Activated CD8-positive, alpha-beta memory T cell treated with anti-CD3 and anti-CD28 coated beads for 1 hour (primary cell): ENCODE measurements at places on chromosomes 12 and 14.

GRCh38 chr12:125143491-125143890 is 78.3 kb downstream of the AACS start:
- DNase-seq = no peak

DNA sequence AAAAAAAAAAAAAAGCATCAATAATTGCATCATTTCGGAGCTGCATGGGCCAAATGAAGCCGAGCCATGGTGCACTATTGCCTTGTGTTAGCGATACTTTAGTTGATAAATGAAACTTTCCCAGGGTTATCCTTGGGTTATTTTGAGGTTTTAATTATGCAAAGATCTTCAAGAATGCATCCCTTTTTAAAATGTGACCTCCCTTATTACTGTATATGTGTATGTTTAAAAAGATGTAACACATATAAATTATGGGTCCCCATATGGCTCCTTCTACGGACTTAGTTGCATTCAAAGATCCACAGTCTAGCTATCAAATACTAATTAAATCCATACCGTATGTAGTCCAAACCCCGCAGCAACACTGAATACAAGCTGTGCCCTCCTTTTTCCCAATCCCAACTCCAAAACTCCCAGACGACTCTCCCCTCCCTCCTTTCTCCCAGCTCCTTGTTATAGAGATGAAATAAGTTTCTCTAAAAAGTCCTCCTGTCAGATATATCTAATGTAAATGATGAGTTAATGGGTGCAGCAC is 129.3 kb upstream of the MAP1LC3B2 start:
- no peak for DNase-seq

- DNase-seq = no peak
Measured at GRCh38 chr14:67683842-67684241, 9.4 kb upstream of the VTI1B start.

DNA sequence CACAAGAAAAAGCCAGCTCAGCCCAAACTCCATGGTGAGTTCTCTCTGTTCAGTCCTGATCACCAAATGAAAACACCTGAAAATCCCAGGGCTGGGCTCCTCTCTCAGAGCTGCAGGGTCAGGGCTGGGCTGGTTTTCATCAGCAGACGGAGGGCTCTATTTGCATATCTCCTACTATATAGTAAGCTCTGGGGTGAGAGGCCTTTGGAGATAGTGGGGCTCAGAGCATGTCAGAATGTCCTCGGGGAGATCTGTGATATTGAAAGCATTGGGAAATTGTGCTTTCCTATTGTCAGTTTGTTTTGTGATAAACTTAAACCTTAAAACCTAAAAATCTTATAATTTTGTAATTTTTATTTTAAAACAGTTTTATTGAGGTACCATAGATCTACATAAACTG is 742.6 kb downstream of the TMEM121 start:
- no peak for DNase-seq

- DNase-seq = no peak
Measured at GRCh38 chr12:128801879-128802391, 21.8 kb downstream of the SLC15A4 start.

DNA sequence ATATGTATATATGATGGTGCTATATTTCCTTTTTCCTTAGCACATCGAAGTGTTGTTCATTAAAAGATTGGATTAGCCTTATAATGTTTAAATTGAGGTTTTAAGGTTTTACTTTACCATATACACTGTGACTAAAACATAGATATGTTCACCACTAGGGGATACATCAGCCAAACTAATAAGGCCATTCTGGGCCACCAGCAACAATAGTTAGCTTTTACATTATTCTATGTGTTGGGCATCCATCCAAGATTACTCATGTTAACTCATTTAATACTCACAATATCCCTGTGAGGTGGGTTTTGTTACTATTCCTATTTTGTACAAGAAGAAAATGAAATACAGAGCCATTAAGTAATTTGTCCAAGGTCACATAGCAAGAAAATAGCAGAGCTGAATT is 202.6 kb upstream of the AVPR1A start:
- DNase-seq = no peak

- no peak for DNase-seq
Measured at GRCh38 chr14:92563359-92563758, 49.8 kb downstream of the RIN3 start.

DNA sequence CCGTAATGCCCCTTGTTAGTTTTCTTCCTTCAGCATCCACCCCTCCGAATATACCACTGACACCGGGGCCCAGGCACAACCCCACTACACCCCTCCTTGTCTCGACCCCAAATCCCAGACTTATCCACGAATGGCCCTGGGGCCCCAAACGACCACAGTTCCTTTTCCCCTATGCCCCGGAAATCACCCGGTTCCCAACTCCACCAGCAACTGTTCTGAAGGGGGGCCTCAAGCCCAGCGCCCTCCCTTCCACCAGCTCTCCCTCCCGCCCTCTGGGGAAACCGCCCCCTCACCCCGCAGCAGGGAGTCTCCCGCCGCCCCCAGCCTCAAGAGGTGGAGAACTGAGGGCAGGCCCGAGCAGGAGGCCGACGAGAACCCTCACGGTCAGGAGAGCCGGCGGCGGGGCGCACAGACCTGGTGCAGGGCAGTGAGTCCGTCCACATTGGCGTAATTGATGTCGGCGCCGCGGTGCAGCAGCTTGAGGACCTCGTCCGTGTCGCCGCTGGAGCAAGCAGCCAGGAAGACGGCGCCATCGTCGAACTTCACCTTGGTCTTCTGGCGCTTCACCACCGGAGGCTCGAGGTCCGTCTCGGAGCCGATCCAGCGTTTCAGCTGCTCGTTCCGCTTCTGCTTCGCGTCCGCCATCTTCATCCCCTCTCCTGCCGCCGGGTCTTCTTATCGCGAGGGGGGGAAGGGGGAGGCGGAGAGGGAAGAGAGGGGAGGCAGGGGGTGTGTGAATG is 446 bp downstream of the PPP1R12A start:
- no peak for DNase-seq

GRCh38 chr12:113252494-113252893 is 31.2 kb downstream of the TPCN1 start:
- DNase-seq = no peak

DNA sequence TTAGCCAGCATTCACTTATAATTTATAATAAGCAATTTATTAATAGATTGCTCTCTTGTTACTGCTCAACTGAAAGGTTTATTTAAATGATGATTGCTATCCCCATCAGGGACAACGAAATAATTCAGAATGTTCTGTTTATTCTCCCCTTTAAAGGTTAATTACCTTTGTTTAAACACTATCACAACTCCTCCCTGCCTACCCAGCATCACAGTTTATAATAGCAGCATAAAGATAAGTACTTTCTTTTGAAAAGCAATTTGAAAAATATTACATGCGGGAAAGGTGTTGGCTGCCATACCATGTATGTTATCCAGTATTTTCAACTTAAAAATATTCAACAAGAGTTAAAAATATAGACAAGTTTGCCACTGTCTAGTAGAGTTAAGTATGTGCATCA is 30.6 kb downstream of the SCAF11 start:
- no peak for DNase-seq

GRCh38 chr14:74834692-74835392 is 41.1 kb downstream of the PROX2 start:
- no peak for DNase-seq

- no peak for DNase-seq
Measured at GRCh38 chr12:57262126-57262822, 11.3 kb upstream of the STAC3 start.

GRCh38 chr14:69313176-69313575 is 53.2 kb downstream of the GALNT16 start:
- no peak for DNase-seq

DNA sequence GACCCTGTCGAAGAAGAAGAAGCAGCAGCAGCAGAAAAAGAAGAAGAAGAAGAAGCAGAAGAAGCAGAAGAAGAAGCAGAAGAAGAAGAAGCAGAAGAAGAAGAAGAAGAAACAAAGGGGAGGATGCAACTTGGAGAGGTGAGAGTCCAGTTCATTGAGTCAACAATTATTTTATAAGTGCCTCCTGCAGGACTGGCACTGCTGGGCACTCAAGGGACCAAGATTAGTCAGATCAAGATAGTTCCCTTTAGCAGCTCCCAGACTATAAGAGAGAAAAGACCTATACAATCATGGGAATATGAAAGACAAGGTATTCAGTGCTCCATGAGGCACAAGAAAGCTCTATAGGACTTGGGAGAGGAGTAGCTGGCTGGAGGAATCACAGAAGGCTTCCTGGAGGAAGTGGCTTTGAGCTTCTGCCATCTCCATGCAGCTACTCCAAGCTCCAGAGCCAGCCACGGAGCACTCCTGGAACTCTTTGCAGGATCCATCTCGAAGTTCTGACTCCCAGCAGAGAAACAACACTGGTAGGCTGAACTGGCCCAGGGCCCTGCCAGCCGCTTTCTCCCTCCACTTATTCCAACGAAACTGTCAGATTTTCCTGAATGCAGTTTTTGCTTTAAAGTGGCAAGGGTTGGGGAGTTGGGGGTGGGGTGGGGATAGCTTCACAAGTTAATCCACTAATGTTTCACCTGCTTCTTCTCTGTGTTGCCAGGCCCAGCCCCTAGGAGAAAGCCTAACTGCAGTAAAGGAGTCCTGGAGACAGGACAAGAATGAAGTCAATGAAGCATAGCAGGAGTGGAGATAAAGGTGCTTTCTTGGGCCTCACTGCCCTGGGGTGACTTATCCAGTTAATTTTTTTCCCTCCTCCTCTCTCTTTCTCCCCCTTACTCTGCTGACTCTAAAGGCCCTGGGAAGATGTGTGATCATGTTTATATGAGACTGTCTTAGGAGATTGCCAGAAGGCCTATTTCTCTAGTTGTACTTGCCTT is 140.1 kb upstream of the PARP11 start:
- no peak for DNase-seq

DNA sequence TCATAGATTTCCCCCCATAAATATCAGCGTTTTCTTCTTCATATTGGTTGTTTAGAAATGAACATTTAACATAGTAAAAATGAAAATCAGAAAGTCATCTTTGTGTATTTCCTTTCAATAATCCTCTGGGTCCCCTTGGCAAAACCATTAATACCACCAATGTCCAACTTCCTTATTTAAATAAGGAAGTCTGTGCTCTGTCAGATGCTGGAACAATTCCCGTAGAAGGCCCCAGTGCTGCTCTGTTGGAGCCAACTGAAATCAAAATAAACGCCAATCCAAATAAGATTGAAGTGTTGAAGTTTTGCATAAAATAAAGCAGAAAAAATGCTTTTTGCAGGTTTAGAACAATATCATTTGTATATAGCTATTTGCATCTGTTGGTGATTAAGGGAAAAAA is 93.1 kb downstream of the PPM1H start:
- DNase-seq = no peak

GRCh38 chr12:122951979-122952892 is 14.0 kb downstream of the ABCB9 start:
- peak; percentile 46 for DNase-seq

GRCh38 chr12:118164798-118165486 is 29.0 kb downstream of the PEBP1 start:
- no peak for DNase-seq

DNA sequence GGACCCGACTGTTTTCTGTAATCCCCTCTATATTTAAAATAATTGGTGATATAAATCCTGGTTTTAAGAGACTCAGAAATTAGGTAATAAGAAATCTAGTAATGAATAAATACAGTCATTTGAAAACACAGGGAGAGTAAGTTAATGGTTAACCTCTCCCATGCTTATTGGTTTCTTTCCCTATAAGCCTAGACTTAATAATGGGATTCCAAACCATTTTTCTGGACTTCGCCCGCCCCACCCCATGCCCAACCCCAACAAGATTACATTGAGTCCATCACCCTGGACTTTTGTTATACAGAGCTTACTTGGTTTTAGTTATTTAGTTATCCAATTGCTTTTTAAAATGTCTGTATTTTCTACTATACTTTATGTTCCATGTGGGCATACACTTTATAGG is 98.7 kb downstream of the WIF1 start:
- no peak for DNase-seq

GRCh38 chr12:1763153-1763552 is 57.2 kb upstream of the LRTM2 start:
- no peak for DNase-seq

DNA sequence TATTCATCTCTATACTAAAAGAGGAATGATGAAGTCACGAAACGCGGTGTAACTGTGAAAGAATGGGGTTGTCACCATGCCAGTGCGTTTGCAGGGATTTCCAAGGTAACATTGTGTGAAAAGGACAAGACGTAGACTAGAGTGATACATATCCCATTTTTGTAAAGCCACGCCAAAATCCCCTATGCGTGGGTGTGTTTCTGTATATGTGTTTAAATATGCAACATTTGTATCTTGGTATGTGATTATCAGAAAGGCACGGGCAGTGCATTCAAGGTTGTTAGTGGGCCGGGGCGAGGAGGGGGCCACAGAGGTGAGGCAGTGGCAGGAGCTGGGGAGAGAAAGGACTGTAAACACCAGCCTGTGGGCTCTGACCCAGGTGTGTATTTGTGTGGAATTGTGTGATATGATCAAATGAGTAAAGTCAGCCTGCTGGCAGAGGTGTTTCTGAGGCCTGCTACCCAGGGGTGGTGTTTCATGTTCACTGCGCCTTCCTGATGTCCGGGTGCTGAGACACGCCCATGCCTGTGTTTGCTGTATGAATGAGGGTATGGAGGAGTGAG is 137.8 kb downstream of the ADGRD1 start:
- DNase-seq = no peak

DNA sequence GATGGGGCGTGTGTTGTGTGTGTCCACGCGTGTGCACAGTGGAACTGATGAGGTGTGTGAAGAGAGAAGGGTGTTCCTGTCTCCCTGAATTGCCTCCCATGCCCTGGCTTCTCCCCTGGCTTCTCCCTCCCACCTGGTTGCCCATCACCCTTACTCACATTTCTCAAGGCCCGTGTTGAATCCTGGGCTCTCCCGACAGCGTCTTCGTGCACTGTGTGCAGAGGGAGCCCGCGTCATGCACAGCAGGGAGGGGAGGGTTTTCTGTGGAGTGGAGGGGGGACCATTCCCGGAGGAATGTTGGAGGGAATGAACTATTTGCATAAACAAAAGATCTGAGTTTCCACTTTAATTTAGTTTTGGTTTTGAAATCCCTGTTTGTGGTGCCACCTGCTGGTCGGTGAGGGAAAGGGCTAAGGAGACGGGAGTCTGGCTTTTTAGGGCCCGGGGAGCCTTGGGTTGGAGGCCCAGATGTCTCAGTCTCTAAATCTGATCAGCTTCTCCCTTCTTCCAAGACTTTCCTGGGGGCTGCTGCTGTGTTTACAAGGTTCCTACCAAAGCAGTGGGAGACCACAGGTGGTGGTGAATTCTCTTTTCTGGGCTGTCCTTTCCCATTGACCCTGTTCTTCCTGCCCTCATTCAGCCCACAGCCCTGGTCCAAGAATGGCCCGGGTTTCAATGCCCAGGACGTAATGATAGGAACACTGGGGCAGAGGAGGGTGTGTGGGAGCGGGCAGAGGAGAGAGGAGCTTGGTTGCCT is at the start of gene C1R:
Gene C1R, minus strand, starts transcription at position 217 of the 757 bp plus-strand sequence. Its CDS starts 57 bp downstream, at position 160.
- peak; percentile 31 for DNase-seq

DNA sequence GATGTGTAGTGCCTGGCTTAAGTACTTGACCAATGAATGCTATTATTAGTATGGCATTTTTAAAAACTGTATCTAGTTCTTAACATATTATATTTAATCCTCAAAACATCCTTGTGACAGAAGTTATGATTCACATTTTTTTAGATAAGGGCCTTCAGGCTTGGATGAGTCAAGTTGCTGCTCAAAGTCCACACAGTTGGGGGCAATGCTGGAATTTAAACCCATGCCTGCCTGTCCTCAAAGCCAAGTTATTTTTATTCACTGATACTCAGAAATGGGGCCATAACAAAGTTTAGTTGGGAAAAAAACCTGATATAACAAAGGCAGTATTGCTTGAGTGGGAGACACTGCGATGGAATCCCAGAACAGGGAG is 50.6 kb downstream of the RFX4 start:
- DNase-seq = no peak

- no peak for DNase-seq
Measured at GRCh38 chr12:68450947-68451260, 118.7 kb upstream of the MDM1 start.

- DNase-seq = no peak
Measured at GRCh38 chr12:41325336-41325735, 137.2 kb downstream of the PDZRN4 start.
